Amniotic epithelial cell (primary cell): ENCODE measurements at places on chromosomes 7 and 10.

- peak; percentile 53 for DNase-seq
Observed at GRCh38 chr7:33243319-33243881, 114.0 kb downstream of the BBS9 start.

GRCh38 chr10:60769406-60769805, 8.9 kb upstream of the CDK1 start:
- no peak for DNase-seq

DNA sequence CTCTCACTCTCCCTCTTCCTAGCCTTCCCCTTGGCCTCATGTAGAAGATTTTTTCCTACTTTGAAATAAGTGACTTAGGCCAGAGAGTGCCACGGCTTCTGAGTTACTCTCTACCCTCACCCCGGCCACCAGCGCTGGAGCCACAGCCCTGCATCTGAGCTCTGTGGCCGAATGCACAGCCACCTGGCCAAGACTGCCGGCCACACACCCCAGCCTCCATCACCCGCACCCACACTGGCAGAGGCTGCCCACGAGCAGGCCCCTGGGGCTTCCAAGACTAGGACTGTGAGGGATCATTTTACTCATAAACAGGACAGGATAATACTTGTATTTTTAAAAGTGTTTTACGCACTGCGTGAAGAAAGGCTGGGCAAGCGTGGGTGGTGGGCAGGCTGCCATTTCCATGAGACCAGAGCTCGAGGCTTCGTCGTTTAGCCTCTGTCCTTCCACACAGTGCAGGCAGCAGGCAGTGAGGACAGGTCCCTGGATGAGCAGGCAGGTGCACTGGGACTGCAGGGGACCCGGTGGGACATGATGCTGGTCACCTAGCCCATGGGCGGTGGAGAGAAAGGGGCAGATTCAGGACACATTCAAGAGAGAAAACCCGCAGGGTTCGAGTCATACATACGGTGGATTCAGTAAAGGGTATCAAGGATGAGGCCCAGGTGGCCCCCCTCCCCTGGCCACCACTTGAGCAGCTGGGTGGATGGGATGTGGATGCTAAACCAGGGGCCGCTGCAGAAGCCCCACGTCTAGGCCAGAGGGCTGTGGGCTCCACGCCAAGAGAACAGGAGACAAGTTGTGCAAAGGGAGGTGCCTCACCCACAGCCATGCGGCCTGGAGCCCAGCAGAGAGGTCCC, 35.5 kb upstream of the RNF32 start:
- DNase-seq = no peak

- no peak for DNase-seq
Observed at GRCh38 chr7:131624536-131624935, 68.1 kb upstream of the PODXL start.

GRCh38 chr10:71040343-71040742, 152.0 kb upstream of the PCBD1 start:
- no peak for DNase-seq

GRCh38 chr7:147999962-148000361, 590.6 kb upstream of the C7orf33 start:
- DNase-seq = no peak

- no peak for DNase-seq
Observed at GRCh38 chr7:84123965-84124547, 70.5 kb downstream of the SEMA3A start.

- no peak for DNase-seq
Observed at GRCh38 chr7:4233146-4233545, 448.9 kb upstream of the FOXK1 start.

GRCh38 chr7:92177362-92177761, 1.6 kb downstream of the LRRD1 start:
- DNase-seq = peak; percentile 78

GRCh38 chr7:97174303-97174702, 56.8 kb downstream of the SDHAF3 start:
- peak; percentile 13 for DNase-seq

- DNase-seq = no peak
Observed at GRCh38 chr7:49638166-49638565, 135.3 kb upstream of the VWC2 start.

DNA sequence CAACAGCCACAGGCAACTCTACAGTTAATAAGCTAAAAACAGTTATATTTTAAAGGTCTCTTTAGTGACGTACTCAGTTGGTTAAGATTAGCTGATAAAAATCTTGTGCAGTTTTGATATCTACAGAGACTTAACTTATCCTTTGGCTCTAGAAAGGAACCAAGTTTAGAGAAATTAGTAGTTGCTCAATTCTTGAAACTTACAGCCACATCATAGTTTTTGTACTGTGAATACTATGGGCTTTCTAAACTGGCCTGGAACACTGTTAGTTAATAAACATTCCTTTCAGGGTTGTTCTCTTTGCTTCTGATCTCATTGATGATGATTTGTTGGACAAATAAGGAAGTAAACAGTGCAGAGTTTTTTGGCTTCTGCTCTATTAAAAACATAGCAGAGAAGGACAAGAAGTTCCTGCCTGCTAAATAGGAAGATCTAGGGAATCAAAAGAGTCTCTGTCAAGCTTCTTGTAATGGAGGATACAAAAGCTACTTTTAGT, 73.1 kb downstream of the MKLN1 start:
- DNase-seq = peak; percentile 74

DNA sequence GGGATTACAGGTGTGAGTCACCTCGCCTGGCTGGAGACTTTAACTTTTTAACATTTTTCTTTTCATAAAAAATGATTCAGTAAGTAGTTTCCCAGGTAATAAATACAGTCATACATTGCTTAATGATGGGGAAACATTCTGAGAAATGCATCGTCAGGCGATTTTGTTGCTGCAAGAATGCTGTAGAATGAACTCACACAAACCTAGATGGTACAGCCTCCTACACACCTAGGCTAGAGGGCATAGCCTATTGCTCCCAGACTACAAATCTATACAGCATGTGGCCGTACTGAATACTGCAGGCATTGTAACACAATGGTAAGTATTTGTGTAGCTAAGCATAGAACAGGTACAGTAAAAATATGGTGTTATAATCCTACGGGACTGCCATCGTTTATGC, 108.5 kb upstream of the SFMBT2 start:
- DNase-seq = no peak

DNA sequence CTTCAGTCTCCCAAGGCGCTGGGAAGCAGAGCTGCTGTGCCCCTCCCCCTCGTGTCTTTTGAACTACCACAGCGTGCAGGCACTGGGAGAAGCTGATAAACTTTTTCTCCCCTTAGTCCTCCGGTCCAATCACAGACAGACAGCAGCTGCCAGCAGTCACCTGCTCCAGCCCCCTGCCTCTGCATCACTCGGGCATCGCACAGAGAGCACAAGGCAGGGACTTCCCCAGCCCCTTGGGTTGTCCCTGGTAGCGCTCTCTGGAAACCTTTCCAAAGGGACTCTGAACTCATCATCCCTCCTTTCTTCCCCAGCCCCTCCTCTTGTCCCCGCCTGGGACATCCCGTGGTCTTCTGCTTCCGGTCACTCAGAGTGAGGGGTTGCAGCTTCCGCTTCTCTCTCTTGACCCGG, 1.4 kb upstream of the NEUROG3 start:
- DNase-seq = no peak

GRCh38 chr10:132192991-132193665, 6.4 kb downstream of the DPYSL4 start:
- no peak for DNase-seq

DNA sequence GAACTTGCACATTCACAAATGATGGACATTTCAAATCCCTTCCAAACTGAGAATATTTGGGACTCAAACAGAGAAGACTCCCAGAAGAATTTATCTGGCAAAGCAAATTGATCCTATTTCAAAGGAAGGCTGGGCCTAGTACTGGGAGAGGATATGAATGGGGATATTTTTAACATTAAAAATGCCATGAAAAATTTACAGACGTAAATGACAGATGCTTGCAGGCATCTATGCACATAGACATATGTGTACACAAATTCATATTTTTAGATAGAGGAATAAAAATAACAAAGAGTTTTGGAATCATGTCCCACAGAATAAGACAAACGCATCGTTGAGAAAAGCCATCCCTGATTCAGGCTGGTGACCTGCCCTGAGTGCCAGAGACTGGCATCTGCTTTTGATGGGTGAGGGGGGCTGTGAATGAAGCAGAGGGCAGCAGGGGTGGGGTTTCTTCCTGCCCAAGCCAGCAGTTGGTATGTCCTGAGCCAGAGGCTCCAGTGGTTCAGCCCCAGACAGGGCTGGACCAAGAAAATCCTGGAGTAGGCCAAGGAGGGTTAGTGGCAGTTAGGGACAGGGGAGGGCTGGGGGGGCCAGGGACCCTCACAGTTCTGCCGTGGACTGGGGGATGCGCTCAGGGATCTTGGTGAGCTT, 138.5 kb downstream of the SLIT1 start:
- DNase-seq = no peak
